ENCODE measurements at places on chromosomes 5 and 9.

- DNase-seq = no peak
Measured at GRCh38 chr5:10468256-10468655, 26.6 kb downstream of the ROPN1L start.

DNA sequence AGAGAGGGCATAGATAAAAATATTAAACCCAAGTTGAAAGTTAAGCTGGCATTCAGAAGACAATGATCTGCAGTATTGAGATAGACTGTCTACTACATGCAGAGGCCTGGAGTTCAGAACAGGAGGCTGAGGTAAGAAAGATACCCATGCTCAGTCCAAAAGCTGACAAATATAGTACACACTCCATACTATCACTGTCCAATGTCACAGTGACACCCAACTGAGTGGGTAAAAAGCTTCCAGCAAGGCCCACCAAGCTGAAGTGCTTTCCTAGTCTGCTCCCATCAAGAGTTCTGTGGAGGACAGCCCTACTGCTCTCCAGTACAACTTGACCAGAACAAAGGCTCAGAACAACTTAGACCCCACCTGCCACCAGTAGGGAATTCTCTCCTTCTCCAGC, 124.9 kb downstream of the SLC12A2 start:
- DNase-seq = no peak

GRCh38 chr9:121929893-121930875, 162.9 kb downstream of the TTLL11 start:
- DNase-seq = no peak

GRCh38 chr9:6672118-6672517, 26.6 kb upstream of the GLDC start:
- DNase-seq = no peak

- DNase-seq = peak; percentile 24
Measured at GRCh38 chr9:131503626-131504465, 1.1 kb downstream of the POMT1 start.

DNA sequence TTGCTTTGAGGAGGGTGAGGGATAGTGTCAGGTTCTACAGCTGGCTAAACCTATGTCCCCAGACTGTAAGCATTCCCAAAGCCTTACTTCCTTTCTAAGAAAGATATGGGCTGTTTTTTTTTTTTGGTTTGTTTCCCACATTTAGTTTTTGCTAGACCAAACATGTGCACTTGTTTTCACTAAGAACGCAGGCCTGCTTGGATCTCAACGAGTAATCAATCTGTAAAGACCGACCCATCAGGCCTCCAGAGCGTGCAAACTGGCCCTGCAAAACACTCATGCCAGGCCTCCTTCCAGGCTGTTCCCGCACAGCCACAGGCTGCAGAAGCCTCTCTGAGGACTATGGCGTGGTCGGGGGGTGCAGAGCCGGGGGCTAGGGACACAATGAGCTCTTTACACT, 304.8 kb upstream of the PANK3 start:
- DNase-seq = no peak

- no peak for DNase-seq
Measured at GRCh38 chr5:159825551-159826051, 90.7 kb upstream of the ADRA1B start.

GRCh38 chr5:119286511-119287488, 69.0 kb upstream of the TNFAIP8 start:
- no peak for DNase-seq

DNA sequence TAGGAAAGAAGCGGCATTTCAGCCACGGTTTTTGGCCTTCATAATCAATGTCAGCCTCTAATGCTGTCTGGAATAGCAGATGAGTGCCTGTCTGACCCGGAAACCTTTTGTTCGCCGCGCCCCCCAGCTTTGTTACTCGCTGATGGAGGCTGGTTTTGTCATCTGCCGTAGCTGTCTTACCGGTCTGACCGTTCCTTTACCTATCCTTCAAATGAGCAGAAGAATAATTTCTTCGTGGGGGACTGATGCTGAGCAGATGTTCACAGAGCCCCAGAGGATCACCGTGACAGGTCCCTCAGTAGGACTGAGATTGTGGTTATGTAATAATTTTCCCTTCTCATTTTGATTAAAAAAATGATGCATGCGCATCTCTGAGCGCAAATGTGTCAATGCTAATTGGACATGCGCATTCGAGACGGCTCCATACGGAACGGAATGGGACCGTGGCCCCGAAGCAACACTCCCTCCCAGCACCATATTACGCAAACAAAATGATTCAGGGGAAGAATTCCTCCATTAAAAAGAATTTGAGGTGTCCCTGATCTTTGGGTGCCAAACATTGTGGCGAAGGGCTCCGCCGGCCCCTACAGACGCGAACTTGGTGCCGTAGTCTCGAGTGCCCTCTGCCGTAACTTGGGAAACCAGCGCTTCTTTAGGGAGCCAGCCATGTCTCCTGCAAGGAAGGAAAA, 27.6 kb downstream of the TLX3 start:
- DNase-seq = no peak

DNA sequence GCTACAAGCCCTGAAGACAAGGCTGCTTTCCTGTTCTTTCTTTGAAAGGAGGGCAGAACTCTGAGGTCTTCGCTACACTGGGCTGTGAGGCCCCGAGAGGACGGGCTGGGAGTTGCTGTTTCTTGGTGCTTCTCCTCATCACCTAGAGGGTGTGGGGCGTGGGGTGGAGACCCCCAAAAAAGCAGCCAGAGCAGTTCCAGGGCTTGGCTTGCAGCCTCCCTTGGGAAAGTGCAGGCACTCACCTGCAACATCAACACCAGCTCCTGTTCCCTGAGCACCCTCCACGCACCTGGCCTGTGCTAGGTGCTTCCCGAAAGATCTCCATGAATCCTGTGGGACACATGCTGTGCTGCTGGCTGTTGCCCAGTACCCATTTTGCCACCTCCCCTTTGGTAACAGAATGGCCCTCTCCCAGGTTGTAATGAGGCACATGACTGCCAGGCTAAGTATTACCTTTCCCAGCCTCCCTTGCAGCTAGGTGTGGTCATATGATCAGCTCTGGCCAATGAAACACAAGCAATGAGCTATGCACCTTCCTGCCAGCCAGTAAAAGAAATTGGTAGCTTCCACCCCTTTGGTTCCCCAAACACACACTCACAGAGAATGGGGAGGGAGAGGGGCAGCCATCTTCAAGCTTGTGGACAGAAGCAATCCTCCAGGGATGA, 146.0 kb downstream of the C9orf50 start:
- DNase-seq = no peak

GRCh38 chr9:16618524-16618923, 251.9 kb downstream of the BNC2 start:
- DNase-seq = no peak
